ENCODE measurements at places on chromosomes 4 and X. TPM values are rescaled to one million over a fixed set of nuclear protein-coding genes. Genes with fewer than 3 reads are reported as not detected.

DNA sequence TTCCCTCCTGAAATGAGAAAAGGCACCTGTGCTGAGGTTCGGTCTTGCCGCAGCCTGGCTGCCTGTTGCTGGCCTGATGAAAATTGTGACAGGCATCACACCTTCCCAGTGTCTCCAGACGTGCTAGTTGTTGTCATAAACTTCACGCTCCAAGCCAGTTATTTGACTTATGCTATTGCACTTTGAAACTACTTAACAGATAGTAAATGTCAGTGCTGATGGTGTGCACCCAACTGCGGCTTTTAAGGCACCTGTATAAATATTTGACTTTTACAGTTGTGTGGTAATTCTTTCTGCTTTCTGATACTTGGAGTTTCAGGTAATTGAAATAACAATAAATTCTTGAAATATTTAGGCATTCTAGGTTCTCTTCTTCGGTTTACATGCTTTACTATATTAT is 1.8 kb downstream of the WWC2 start:
- no peak for DNase-seq

DNA sequence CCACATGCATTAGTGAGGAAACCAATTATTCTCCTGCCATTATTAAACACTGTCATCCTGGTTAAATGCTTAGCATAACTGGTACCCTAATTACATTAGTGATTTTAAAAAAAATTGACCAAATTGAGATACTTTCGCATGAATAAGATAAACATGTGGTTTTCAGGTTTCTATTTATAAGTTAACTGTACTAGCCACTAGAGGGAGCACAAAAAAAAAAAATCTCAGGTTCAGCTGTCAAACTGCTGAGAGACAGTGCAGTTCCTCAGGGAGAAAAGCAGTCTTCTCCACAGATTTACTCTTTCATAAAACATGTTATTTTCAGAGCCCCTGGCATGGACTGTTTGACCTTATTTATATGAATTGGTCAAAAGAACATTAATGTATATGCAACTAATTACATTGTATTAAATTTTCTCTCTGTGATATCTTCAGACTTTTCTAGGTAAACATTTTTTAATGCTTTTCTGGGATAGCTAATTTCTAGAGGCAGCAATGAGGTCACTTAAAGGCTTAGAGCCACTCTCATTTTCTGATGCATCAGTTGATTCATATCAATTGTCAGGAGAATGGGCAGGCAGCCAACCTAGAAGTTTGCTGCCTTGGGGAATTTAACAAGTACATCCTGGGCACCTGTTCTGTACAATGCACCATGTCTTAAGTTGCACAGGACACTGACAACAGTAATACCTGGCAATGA is 167.5 kb downstream of the CDS1 start:
- DNase-seq, result peak; percentile 27

DNA sequence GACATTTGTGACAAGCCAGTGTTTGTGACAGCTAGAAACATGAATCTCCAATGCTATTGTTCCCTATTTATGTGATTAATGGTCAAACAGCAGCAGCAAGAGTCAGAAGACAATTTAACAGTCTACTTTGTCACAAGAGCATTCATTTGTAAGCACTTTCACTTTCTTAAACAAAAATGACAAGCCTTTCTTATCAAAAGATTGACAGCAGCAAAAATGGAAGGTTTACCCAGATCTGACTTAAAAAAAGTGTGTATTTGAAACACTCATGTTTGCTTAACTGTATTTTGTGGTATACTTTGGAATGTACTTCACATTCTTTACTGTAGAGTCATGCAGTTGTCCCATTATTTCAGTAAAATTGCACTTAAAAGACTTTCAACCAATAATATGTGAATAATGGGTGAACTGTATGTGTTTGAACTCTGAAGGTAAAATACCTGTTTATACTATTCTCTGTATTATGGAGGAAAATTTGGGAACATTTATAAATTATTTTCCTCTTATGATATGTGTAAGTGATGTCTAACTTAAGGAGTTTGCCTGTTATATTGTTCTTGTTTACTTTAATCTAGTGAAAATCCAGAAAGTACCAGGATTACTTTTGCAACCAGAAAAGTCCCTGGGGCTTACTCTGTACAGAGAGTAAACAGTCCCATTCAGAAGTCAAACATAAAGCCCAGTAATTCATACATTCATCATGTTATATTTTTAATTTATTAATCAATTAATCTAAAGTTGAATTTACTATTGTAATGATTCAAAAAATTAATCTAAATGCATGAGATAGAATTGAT is 314.9 kb upstream of the TRAM1L1 start:
- no peak for DNase-seq

DNA sequence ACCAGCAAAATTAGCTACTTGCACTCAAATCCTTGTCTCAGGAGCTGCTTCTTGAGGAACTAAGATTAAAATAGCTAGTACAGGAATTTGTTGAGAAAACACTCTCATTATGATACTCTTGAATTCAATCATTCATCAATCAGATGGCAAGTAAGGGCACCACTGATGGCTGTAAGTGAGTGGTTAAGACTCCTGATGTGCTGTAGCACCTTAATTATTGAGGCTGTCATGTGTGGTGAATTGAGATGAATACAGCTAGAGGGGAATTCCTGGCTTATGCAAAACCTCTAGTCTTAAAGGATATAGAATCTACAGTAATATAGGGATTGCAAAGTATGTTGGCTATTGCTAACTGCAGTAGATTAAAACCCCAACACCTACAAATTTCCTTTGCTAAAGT is 509.1 kb downstream of the IQCM start:
- no peak for DNase-seq

DNA sequence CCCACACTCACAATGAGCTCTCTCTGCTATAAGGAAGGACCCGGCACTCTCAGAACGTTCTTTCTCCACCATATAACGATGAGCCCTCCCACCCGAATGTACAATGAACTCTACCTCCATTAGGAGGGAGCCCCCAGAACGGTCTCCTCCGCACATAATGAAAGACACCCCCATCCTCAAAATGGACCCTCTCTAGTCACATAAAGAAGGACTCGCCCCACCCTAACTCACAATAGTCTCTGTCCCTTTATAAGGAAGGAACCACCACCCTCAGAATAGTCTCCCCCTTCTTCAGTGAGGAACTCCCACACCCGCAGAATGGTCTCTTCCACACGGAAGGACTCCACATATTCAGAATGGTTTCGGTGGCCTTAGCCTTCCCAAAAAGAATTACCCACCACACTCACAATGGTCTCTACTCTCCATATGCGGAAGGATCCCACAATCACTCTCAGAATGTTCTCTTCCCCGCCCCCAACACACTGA is 477 bp downstream of the SLC35A2 start:
- DNase-seq, result no peak

DNA sequence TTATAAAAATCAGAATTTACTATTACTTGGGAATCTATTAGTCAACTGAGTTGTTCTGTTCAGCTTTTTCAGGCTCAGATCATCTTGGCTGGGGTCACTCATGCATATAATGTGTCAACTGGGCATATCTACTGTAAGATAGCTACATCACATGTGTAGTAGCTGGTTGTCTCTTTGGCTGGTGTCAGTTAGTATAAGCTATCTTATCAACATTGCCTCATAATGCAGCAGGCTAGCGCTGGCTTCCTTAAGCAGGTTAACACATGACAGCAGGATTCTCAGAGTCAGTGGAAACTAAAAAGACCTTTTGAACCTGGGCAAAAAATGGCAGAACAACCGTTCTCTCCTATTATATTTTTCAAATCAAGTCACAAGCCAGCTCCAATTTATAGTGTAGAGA is 378.3 kb upstream of the PCDH10 start:
- DNase-seq, result no peak

DNA sequence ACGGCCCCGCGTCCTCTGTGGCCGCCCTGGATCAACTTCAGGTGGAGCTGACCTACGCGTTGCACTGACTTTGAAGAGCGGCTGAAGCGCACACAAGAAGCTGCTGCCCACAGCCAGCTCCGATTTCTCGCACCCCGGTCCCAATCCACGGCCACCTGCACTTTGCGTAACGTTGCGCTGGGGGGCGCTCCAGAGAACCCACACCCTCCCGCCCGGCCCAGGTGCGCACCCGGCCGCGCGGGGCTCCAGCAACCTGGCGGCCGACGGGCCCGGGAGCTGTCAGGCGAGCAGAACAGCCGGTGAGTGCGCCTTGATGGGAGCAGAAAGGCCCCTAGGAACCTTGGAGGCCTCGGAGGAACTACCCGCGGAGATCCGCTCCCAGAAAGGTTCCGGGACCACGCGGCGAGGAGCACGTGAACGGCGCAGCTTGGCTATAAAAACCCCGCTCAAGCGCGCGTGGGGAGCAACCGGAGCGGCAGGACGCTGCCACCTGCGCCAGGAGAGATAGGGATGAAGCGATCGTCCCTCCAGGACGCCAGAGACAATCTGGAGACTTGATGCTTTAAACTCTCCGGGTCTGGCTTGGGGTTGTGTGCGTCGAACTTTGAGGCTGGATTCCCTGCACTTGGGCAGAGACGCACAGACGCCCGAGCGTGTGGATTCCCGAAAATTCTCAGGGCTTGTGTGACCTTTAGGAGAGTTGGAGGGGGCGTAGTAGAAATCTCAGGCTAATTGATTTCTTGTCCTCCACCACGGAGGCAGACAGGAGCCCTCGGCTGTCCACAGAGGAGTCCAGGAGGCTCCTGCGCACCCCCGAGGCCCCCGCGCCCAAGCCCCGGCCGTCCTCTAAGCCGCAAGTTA is 591 bp upstream of the NWD2 start:
- no peak for DNase-seq

- no peak for DNase-seq
These were observed 20.8 kb upstream of the NKX1-1 start for GRCh38 chr4:1427010-1427409.

DNA sequence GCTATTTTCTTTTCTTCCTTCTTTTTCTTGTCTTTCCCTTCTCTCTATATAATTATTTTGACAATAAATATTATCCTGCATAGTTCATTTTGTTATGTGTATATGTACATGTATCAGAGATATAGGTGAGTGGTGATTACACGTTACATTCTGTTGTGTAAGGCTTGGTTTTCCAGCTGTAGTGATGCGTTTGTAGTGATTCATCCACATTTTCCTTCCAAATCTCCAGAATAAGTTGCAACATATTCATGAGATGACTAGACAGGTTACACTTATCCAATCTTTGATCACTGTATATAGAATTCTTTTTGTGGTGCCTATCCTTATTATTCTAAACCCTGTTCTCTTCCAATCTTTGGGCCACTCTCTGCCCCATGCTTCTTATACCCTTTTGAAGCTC is 540.2 kb downstream of the GBA3 start:
- no peak for DNase-seq

- no peak for DNase-seq
These were observed 53.1 kb downstream of the ARHGEF38 start for GRCh38 chr4:105605493-105605892.

GRCh38 chr4:114398410-114398809 is 200.2 kb upstream of the UGT8 start:
- DNase-seq, result no peak

- no peak for DNase-seq
These were observed 41.6 kb downstream of the SYNPO2 start for GRCh38 chr4:118930255-118930654.

DNA sequence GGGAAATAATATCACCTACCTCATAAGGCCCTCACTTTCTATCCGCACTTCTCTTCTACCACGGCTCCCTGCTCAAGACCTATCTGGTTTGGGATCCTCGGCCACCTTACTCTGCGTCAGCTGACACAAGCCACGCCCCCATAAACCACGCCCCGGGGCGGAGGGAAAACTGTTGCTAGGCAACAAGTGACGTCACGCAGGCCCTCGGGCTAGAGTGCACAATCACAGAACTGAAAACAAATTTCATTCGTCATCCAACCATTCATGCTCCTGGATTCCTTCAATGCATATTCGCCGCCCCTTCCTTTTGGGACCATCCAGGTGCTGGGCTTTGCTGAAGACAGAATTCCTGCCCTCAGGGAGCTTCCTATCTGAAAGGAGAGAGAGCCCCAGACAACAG is 66.3 kb downstream of the SMC1A start:
- DNase-seq, result no peak

DNA sequence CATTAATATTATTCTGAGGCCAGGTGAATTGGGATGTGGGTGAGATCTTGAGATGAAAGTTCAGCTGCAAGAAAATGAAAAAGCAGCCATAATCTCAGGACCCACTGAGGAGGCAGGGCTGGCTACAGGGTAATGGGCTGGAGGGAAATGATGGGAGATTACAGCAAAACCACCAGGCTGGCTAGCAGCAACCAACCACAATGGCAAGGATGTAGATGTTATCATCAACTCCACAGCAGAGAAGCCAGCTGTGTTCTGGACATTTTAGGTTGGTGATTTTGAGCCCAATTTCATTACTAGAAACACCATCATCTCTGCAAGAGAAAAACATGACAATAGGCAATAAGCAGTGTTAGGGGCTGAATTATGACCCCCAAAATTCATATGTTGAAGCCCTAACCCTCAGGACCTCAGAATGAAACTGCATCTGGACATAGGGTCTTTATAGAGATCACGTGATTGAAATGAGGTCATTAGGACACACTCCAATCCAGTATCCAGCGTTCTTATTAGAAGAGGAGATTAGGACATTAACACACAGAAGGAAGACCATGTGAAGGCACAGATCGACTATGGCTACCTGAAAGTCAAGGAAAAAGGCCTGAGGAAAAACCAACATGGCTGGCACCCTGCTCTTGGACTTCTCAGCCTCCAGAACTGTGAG is 139.8 kb upstream of the KIT start:
- no peak for DNase-seq

DNA sequence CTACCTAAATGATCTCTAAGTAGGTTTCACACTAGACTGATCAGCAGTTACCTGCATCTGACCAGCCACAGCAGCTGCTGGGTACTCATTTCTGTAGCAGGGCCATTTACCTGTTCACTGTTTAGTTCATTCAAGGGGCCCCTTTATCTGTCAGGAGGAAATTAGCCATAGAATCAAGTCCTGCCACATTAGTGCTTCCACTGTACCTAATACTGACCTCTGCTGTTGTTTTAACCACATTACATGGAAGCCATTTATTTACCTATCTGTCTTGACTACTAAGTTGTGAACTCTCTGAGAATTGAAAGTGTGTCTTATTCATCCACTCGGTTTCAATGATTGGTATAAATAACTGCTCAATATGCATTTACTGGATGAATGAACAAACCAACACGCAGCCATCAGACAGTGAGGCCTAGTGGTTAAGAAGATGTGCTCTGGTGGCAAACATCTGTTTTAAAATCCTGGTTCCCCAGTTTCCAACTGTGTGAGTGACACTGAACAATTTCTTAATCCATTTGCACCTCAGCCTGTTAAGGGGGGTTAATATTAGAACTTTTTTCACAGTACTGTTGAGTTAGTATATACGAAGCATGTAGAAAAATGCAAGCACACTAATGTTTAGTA is 30.0 kb upstream of the ANXA5 start:
- no peak for DNase-seq

DNA sequence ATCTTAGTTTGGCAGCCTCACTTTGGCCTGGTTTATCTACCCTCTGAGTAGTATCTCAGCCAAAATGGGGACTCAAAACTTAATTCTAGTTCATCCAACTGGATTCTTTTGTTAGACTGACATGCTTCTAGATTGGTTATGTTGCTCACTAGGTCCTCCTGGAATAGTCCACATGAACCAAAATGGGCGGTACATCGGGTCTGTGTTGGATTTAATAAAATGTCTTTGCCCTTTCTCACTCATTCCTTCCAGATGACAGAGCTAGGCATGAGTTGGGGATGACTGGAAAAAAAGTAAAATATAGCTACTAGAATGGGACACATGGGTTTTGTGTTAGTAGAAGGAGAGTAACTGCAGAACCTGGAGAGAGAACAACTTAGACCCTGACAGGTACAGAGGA is 247.9 kb downstream of the CCSER1 start:
- DNase-seq, result no peak

Gene SPANXA1
- polyA plus RNA-seq, result not detected

Gene ATXN3L
- not detected for polyA plus RNA-seq

Gene CACNA1F
- 0.29 TPM for polyA plus RNA-seq

Gene NKX6-1
- 0.13 TPM for polyA plus RNA-seq

Gene LRAT
- polyA plus RNA-seq, result 0.77 TPM
